ENCODE measurements at places on chromosomes 11 and 22. TPM values are rescaled to one million over a fixed set of nuclear protein-coding genes. Genes with fewer than 3 reads are reported as not detected.

Gene SYT8
- polyA plus RNA-seq = 0.21 TPM

Gene MYO7A
- polyA plus RNA-seq = 1.4 TPM

Gene NUDT8
- 5.4 TPM for polyA plus RNA-seq

Gene OTOG
- not detected for polyA plus RNA-seq

Gene TEF
- polyA plus RNA-seq = 1.1 TPM

Gene OR52E8
- not detected for polyA plus RNA-seq

Gene GGT1
- 125 TPM for polyA plus RNA-seq

Gene GGTLC3
- not detected for polyA plus RNA-seq

Gene VPREB1
- not detected for polyA plus RNA-seq

Gene MPZL2
- polyA plus RNA-seq = 0.08 TPM

Gene CLMP
- polyA plus RNA-seq = 16.9 TPM

Gene PPP2R5B
- 5.7 TPM for polyA plus RNA-seq

Gene TCP11L1
- 27.7 TPM for polyA plus RNA-seq

Gene MS4A12
- polyA plus RNA-seq = not detected

Gene ZNF215
- 1.0 TPM for polyA plus RNA-seq
